ENCODE measurements at places on chromosomes 12 and 14. TPM values are rescaled to one million over a fixed set of nuclear protein-coding genes. Genes with fewer than 3 reads are reported as not detected.

DNA sequence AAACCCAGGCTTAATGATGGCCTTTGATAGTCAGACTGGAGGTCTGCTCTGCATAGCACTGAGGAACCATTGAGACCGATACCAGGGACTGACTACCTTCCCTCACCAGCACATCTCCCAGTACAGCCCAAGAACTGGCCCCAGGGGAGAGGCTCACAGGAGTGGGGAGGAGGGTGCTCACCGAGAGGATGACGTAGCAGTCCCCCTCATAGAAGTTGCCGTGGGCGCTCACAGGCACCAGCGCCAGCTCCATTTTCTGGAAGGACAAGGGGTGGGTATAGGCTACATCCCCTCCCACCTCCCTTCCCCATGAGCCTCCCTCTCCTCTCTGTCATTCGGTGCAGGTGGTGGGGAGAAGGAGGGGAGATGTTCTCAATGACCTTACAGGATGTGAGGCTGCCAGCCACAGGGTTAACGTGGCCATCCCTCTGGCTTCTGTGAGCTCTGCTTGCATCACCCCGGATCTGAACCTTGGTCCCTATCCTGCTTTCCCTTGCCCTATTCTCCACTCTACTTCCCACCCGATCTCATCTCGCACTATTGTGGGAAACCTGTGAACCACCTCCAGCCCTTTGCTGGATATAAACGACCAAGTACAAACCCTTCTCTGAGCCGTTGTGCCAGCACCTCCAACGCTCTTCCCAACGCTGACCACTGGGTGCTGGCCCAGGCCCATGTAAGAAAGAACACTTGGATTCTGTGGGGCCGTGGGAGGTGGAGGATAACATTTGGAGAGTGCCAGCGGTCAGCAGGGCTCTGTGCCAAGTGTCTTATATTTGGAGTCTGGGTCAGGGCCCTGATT, 4.4 kb downstream of the AVIL start:
- no peak overlapping the region for H3K4me3 ChIP-seq
- peaks cover 10% of the 10 kb centered on the region for H3K36me3 ChIP-seq
- DNase-seq = no peak
- no peak overlapping the region for H3K27ac ChIP-seq
- H3K27me3 ChIP-seq = no peaks in the 10 kb centered on the region

The ACVR1B gene
- 8.4 TPM for total RNA-seq

GRCh38 chr14:72909163-72909562, 15.3 kb upstream of the DPF3 start:
- H3K4me3 ChIP-seq = no peak overlapping the region
- H3K27me3 ChIP-seq = no peaks in the 10 kb centered on the region
- no peak overlapping the region for H3K27ac ChIP-seq

The BBOF1 gene
- 4.4 TPM for total RNA-seq

DNA sequence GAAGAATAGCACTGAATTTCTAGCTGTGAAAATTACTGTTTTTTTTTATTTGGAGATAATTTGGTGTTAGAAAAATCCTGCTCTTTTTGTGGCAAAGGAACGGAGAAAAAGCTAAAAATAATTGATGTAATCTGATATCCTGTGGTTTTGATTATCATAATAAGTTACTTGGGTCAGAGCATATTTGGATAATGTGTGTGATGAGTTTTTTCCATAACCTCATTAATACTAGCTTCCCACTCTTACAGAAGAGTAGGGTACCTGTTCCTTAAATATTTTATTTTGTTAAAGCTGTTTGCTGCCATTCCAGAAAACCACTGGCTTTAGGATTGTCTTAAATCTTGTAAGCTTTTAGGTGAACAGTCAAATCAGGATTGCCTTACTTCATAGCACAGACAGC, 4.7 kb downstream of the PSMC6 start:
- no peak overlapping the region for H3K27ac ChIP-seq
- H3K4me3 ChIP-seq = no peak overlapping the region
- peaks cover 83% of the 10 kb centered on the region for H3K36me3 ChIP-seq
- H3K4me1 ChIP-seq = peaks cover 30% of the 10 kb centered on the region
- no peaks in the 10 kb centered on the region for H3K27me3 ChIP-seq
- no peak for DNase-seq

The CLECL1 gene
- total RNA-seq = 3.6 TPM

DNA sequence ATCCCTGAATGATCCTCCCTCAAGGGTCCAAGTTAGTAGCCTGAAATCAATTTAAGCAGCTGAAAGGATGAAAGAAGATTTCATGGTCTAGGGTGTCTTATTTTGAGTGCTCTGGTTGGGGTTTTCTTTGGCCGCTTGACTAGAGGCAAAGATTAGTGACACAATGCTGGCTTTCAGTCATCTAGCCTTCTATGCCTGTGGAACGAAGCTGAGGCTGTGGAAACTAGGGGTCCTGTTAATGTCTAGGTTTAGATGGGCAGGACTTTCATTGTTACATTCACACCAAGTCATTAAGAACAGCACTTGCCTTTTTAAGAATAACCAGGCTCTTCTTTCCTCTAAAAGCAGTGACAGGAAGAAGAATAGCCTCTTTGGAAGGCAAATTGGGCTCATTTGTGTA, 253.8 kb upstream of the E2F7 start:
- H3K4me1 ChIP-seq = peaks cover 5% of the 10 kb centered on the region
- no peaks in the 10 kb centered on the region for H3K36me3 ChIP-seq
- no peak overlapping the region for H3K27ac ChIP-seq
- H3K4me3 ChIP-seq = no peak overlapping the region

Data from heart right ventricle (tissue), 16 donors.